ENCODE measurements at places on chromosomes 2 and 18. TPM values are rescaled to one million over a fixed set of nuclear protein-coding genes. Genes with fewer than 3 reads are reported as not detected.

The KATNAL2 gene
- 9.1 TPM for total RNA-seq

The SMAD7 gene
- total RNA-seq = 21.2 TPM

DNA sequence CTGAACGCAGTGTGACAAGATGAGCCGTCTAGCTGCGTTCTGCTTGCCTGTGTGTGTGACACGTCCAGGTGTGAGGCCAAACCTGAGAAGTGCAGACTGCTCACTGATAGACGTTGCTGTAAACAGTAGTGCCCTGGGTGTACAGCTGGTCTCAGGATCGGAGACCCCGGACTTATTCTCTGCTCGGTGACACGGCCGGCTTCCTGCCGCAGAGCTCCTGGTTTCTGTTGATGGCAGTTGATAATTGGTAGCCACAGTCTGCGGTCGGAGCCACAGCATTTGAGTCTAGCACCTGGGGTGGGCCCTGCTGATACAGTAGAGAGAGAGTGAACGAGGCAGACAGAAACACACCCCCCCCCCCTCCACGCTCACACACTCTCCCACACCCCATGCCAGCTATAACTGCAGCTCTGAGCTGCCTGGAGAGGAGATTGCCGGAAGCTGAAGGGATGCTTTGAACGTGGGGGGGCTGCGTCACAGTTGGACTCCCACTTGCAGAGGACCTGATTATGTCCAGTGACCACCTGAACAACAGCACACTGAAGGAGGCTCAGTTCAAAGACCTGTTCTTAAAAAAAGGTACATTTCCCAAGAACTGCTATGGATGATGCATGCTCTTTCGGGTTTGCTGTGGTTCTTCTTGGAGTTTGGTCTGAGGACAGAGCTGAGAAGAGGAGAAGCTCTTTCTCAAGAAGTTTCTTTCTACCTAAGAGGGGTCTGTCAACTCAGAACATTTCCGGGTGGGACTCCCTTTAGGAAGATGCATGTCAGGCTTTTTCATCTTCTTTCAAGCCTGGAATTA is 114.0 kb downstream of the FAM210A start:
- no peak for DNase-seq
- H3K4me3 ChIP-seq = peak overlapping the region; percentile 63
- H3K27ac ChIP-seq = no peak overlapping the region
- no peaks in the 10 kb centered on the region for H3K27me3 ChIP-seq
- no peaks in the 10 kb centered on the region for H3K36me3 ChIP-seq

The PDE1A gene
- total RNA-seq = 5.6 TPM

The SERPINB3 gene
- not detected for total RNA-seq

The SRSF7 gene
- total RNA-seq = 135 TPM

- DNase-seq = no peak
- H3K4me1 ChIP-seq = no peaks in the 10 kb centered on the region
- H3K27me3 ChIP-seq = no peaks in the 10 kb centered on the region
- H3K36me3 ChIP-seq = no peaks in the 10 kb centered on the region
- no peak overlapping the region for H3K27ac ChIP-seq
Measured at GRCh38 chr18:31563778-31564177, 27.9 kb upstream of the TTR start.

The SALL3 gene
- not detected for total RNA-seq

DNA sequence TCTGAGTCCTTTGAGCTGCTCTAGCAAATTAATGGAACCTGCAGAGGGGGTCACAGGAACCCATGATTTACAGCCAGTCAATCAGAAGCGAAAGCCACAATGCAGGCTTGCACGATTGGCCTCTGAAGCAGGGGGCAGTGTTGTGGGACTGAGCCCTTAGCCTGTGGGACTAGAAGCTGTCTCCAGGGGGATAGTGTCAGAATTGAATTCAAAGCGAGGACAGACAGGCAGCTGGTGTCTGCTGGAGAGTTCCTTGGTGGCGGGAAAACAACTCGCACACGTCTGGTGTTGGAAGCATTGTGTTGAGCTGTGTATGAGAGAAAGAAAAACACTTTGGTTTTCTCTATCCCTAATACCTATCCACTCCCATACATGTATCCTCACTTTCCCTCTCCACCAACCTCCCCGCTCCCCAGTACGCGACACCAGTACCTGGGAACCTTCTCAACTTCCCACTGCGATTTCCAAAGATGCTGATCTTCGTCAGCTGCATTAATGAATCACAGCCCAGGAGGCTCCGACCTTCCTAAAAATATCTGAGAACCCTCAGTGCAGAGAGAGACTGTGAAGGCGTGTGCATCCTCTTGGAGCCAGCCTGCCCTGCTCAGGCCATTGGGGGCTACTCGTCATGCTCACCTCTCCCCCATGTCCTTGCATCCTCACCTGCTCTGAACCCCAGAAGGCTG is 88.2 kb downstream of the HS1BP3 start:
- no peaks in the 10 kb centered on the region for H3K27me3 ChIP-seq
- no peaks in the 10 kb centered on the region for H3K4me1 ChIP-seq
- no peak for DNase-seq
- no peak overlapping the region for H3K4me3 ChIP-seq
- no peaks in the 10 kb centered on the region for H3K36me3 ChIP-seq

The M1AP gene
- 0.66 TPM for total RNA-seq

The DOK1 gene
- total RNA-seq = 13.1 TPM

GRCh38 chr2:72129681-72130340 is 17.9 kb downstream of the CYP26B1 start:
- no peak overlapping the region for H3K27ac ChIP-seq
- H3K4me3 ChIP-seq = no peak overlapping the region
- no peaks in the 10 kb centered on the region for H3K4me1 ChIP-seq
- H3K36me3 ChIP-seq = no peaks in the 10 kb centered on the region

GRCh38 chr2:3768960-3769765 is 65.8 kb downstream of the DCDC2C start:
- H3K4me1 ChIP-seq = no peaks in the 10 kb centered on the region
- H3K4me3 ChIP-seq = no peak overlapping the region
- DNase-seq = no peak

The RGPD8 gene
- total RNA-seq = 40.0 TPM

The ALK gene
- 0.33 TPM for total RNA-seq

The SH3YL1 gene
- total RNA-seq = 81.6 TPM

GRCh38 chr18:27114842-27115241 is 70.3 kb downstream of the CHST9 start:
- H3K27ac ChIP-seq = no peak overlapping the region
- H3K27me3 ChIP-seq = no peaks in the 10 kb centered on the region
- H3K4me3 ChIP-seq = no peak overlapping the region
- DNase-seq = no peak
- H3K36me3 ChIP-seq = no peaks in the 10 kb centered on the region
- H3K4me1 ChIP-seq = no peaks in the 10 kb centered on the region

DNA sequence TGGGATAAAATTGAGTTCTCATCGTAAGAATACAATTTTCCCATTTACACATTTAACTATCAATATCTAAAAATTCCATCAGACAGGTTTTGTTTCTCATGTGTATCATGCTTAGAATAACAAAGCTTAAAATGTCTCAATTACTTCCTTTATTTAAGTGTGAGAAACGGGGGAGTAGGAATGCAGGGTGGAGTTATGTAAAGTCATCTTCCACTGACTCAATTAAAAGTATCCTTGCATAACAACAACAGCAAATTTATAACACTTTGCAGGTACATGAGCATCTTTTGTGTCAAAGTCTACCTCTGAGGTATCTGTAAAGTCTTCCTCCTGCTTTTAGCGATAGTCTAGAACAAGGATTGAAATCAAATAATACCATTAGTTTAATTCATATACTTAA is 327.1 kb downstream of the EPHA4 start:
- no peaks in the 10 kb centered on the region for H3K4me1 ChIP-seq
- no peaks in the 10 kb centered on the region for H3K36me3 ChIP-seq
- H3K27me3 ChIP-seq = no peaks in the 10 kb centered on the region
- DNase-seq = no peak
- no peak overlapping the region for H3K27ac ChIP-seq

Measured in breast epithelium (tissue), 4 donors.